ENCODE measurements at places on chromosomes 5 and 9. TPM values are rescaled to one million over a fixed set of nuclear protein-coding genes. Genes with fewer than 3 reads are reported as not detected.

Gene GCNT1
- total RNA-seq = 4.5 TPM

- H3K4me1 ChIP-seq = no peaks in the 10 kb centered on the region
Measured at GRCh38 chr5:113505181-113505580, 8.3 kb upstream of the YTHDC2 start.

Gene REEP5
- 81.9 TPM for total RNA-seq

- no peak for DNase-seq
- H3K27me3 ChIP-seq = no peaks in the 10 kb centered on the region
- no peaks in the 10 kb centered on the region for H3K4me1 ChIP-seq
- H3K36me3 ChIP-seq = no peaks in the 10 kb centered on the region
Measured at GRCh38 chr5:137393196-137393993, 105.7 kb downstream of the SPOCK1 start.

GRCh38 chr9:122403381-122404000 is 32.7 kb downstream of the PTGS1 start:
- H3K4me3 ChIP-seq = no peak overlapping the region
- H3K27ac ChIP-seq = no peak overlapping the region
- no peaks in the 10 kb centered on the region for H3K36me3 ChIP-seq
- no peak for DNase-seq
- H3K27me3 ChIP-seq = no peaks in the 10 kb centered on the region

GRCh38 chr9:106828070-106828469 is 34.9 kb upstream of the ZNF462 start:
- no peaks in the 10 kb centered on the region for H3K36me3 ChIP-seq
- H3K4me3 ChIP-seq = no peak overlapping the region
- H3K27ac ChIP-seq = no peak overlapping the region
- DNase-seq = no peak
- no peaks in the 10 kb centered on the region for H3K27me3 ChIP-seq
- H3K4me1 ChIP-seq = peaks cover 15% of the 10 kb centered on the region

Gene NR2F1
- 64.9 TPM for total RNA-seq

GRCh38 chr5:82597437-82597836 is 319.3 kb upstream of the RPS23 start:
- no peak overlapping the region for H3K4me3 ChIP-seq
- H3K36me3 ChIP-seq = no peaks in the 10 kb centered on the region
- no peak for DNase-seq
- H3K4me1 ChIP-seq = no peaks in the 10 kb centered on the region

GRCh38 chr9:129200255-129200654 is 22.2 kb upstream of the IER5L start:
- H3K4me1 ChIP-seq = peaks cover 13% of the 10 kb centered on the region
- no peak overlapping the region for H3K27ac ChIP-seq
- H3K36me3 ChIP-seq = no peaks in the 10 kb centered on the region
- no peak overlapping the region for H3K4me3 ChIP-seq
- H3K27me3 ChIP-seq = no peaks in the 10 kb centered on the region

DNA sequence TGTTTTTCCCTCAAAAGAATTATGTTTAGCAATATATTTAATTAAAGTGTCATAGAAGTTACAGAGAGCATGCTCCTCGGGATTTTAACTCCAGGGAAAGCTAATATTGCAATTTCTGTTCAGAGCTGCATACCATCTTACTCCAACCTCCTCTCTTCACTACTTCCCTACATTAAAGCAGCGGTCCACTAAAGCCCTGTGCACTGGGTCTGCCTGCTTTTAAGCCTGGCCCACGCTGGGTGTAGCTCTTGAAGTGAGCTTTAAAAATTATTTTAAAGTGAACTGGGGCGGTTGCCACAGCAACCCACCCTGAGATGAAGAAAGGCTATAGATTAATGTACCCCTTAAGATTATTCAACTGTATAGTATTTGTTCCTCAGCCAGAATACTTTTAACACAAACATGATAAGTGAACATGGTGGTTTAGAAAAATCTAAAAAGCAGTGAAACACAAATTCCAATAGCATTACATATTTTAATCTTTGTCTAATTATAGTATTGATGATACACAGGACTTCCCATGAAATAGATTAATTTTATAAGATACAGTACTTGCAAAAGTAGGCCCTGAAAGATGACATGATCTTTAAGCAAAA is 3.9 kb upstream of the MEF2C start:
- no peaks in the 10 kb centered on the region for H3K27me3 ChIP-seq
- no peaks in the 10 kb centered on the region for H3K36me3 ChIP-seq
- H3K27ac ChIP-seq = peak overlapping the region; percentile 85
- DNase-seq = no peak

DNA sequence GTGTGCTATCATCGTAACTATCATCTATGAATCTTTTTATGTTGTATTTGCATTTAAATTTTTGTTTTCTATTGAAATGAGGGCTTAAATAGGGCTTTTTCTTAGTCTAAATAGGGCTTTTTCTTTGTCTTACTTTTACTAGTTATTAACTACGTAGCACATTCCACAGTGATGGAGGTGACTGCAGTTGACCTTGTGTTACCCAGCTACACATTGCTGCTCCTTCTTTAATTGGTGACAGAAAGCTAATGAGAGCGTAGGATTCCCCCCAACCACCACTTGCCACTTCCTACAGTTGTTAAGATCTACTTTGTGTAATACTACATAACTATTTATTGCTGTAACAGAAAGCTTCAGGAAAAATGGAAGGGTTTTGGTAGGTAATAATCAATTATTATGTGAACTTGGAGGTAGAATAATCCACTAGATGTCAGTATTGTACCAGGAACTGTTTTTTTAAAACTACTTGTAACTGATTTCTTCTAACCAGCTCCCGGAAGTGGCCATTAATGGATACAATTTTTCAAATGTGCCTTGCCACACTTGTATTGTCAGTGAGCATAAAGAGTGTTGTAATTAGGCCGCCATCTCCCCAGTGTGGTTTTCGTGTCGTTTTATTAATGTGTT is 18.0 kb downstream of the MTRR start:
- H3K4me1 ChIP-seq = no peaks in the 10 kb centered on the region
- H3K27ac ChIP-seq = no peak overlapping the region
- H3K36me3 ChIP-seq = peaks cover 69% of the 10 kb centered on the region
- no peaks in the 10 kb centered on the region for H3K27me3 ChIP-seq
